ENCODE measurements at places on chromosomes 2 and 18.

DNA sequence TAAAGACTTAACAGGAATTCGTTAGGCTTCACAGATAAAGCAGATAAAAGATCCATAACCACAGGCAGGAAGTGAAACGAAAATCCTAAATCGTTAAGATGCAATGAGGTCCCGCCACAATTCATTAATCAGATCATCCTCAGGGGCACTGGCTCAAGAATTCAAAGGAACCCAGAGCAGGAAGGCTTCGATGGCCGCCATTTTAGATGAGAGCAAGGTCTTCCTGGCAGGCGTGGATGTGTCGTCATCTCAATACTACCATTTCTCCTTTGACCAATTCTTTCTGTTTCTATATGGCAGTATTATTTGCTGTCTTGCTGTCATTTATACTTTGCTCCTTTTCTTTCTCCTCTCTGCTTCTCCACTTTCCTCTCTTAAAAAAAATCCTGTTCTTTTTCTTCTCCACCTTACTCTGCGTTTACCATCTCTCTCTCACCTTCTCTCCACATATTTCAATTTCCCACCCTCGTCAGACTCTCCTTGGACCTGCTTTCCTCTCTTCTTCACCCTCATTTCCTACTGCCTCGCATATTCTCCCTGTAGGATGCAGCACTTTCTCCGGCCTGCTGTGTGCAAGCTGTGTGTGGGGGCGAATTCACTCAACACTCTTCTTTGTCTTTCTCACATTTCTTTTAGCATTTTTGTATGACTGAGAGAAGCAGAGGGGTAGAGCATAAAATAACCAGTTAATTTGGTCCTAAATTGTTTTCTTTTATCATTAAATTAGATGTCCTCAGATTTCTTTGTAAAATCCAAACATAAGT lies 35.1 kb upstream of the LHCGR start:
- DNase-seq: no peak

DNA sequence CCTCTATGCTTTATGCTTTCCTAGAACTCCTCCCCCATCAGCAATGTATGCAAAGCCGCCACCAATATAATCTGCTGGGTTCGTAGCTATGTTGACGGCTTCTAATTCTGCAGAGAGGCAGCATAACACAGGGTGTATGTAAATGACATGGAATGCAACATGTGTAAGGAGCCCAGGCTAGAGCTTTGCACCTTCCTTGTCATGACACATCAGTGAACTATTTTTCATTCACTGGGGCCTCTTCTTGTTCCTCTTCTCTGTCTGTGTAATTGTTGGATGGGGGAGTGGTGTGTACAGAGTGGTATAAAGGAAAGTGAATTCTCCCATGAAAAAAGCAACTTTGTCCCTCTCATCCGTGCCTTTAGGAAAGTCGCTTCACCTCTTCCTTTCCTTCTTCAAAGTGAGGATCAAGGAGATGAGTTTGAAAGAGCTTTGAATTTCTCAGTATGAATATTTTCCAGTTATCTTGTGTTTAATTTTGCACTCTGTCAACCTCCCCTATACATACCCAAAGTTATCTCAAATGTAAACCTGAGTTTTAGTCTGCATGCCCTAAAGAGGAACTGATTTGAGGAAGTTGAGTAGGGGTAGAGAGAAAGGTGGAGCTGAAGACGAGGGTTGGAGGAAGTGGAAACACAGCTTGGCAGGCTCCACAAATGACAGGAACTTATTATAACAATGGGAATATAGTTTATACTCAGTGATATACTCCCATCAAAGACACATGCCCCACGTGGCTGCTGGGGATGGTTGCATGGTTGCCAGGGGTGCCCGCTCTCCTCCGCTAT lies 74.9 kb upstream of the ARL4C start:
- DNase-seq: no peak

DNA sequence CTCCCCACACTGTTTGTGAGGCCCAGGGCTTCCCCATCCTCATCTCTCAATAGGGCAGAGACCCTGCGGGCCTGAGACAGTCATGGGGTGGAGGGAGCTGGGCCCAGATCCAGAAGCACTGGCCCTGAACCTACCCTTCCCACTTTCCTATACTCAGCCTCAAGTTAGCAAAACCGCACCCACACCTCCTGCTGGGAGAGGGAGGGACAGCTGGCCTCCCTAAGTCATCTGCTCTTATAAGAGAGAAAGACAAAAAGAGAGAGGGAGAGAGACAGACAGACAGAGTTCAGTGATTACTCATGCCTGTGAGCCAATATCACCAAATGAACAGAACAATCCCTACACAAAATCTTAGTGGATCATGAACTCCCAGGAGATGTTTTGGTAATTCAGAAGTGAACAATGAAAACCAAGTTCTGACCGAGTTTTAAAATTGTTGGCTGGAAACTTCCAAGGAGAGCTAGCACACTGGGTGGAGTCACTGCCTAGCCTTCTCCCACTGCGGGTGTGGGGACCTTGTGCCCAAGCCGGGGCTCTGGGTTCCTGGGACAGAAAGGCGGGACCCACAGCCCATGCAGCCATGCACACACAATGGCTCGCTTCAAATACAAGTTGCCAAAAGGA lies 130.5 kb downstream of the PXDN start:
- no peak for DNase-seq

DNA sequence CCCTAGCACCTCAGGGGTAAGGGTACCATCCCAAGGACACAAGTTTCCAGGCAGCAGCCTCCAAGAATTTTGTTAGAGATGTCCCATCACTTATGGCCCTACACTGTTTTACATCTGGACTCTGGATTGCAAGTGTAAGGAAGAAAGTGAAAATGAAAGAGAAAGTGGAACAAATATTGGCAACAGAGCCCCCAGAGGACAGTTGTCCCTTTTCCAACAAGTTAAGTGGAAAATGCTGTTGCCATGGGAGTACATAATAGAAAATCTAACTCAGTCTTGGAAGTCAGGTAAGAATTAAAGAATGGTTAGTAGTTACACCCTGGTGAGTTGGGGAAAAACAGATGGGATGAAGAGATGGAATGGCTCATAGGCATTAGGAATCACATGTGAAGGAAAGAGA lies 50.6 kb downstream of the TTC21B start:
- DNase-seq: no peak

DNA sequence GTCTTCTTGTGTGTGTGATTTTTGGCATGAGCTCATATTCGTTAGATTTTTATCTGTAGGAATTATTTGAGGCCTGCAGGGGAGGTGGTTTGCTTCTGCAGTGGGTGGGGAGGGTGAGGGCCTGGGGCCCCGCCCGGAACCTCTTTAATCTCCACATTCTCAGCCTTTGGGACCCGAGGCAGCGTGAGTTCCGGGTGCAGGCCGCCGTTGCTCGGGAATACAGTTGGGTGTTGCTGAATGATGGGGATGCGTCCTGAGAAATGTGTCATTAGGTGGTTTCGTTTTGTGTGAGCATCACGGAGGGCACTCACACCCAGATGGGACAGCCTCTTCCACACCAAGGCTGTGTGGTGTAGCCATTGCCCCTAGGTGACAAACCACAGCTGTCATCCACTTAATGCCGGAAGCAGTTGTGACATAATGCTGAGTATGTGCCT lies 13.7 kb upstream of the GAL3ST2 start:
- peak; percentile 73 for DNase-seq

- DNase-seq: no peak
Measured at GRCh38 chr2:27804146-27804545, 32.6 kb downstream of the MRPL33 start.

GRCh38 chr2:28430377-28430765 lies 37.7 kb downstream of the FOSL2 start:
- DNase-seq: no peak

DNA sequence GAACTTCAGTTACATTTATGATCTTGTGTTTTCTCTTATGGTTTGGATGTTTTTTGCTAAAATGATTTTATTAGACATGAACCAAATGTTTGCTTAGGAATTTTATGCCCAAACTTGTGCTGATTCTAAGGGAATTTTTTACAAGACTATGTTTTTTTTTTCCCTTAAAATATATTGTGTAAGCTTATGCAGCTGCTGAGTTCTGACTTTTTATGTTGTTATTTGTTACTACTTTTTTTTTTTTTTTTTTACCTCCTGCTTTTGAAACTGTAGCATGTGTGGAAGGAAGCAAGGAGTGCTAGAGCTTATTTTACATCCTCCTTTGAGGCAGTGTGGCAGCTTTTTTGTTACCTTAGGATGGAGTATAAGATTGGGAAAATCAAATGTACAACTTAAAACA lies 6.0 kb upstream of the DNAH7 start:
- DNase-seq: no peak

All from activated gamma-delta T cell treated with Interleukin-2 at 50 U/mL for 16 hours (primary cell).